ENCODE measurements at places on chromosomes 11 and 22.

DNA sequence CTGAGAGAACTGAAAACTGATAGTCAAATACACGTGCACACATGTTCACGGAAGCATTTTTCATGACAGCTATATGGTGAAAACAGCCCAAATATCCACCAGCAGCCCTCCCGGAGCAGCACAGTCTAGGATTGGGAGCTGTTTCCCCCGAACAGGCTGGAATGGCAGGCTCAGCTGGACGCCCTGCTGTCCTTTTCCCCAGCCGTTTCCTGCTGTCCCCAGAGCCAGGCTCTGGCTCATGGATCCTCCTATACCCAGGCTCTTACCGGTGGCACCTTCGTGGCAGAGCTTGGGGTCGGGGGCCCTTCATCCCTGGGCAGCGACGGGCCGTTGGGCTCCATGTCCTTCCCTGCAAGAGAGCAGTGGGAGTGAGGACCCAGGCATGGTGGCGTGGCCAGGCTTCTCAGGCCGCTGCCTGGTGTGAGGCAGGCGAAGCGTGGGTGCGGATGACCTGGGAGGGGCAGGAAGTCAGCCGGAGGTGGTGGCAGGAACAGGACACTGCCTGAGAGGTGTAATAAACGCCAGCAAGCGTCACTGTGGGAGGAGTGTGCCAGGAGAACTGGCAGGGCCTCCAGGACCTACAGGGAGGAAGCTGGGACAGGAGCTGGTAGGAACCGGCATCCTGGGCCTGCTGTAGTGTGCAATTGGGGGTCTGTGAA lies 38.8 kb downstream of the OSBPL5 start:
- DNase-seq = no peak

- DNase-seq = no peak
These were observed 49.2 kb upstream of the CABP7 start for GRCh38 chr22:29670626-29671025.

- DNase-seq = no peak
These were observed 66.2 kb downstream of the COMMD9 start for GRCh38 chr11:36222831-36223635.

GRCh38 chr11:79026803-79027445 lies 413.9 kb downstream of the TENM4 start:
- no peak for DNase-seq

DNA sequence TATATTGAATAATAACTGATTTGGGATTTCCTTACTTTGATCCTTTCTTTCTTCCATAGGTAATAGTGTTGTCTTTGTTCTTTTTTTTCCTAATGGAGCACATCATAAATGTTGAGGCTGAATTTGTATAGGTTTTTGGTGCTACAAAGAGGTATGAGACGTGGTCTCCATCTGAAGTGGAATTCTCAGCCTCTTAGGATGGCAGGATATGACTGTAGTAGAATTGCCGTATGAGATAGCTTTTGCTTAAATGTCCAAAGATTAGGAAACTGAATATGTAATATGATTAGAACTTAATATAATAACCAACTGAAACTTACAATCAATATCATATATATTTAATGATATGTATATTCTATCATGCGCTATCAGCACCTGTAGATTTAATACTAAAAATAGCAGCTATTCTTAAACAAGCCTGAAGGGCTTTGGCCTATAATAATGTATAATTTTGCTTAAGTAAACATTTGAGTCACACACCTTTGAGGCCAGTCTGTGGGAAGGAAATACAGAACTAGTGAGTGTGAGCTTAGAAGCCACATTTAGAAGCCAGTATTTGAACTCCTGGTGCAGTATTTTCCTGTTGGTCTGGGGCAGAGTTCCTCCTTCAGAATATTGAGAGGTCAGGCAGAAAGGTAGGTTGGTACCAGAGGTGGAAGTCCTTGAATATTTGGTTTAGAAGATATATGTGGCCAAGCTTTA lies 62.6 kb downstream of the SWAP70 start:
- DNase-seq = no peak

- no peak for DNase-seq
These were observed 102.1 kb downstream of the FCHSD2 start for GRCh38 chr11:73040046-73040445.
